Daoy (cell line): ENCODE measurements at places on chromosomes 1 and 21. TPM values are rescaled to one million over a fixed set of nuclear protein-coding genes. Genes with fewer than 3 reads are reported as not detected.

Gene FMO1
- total RNA-seq: not detected in 2 replicates

- DNase-seq: no peak
Measured at GRCh38 chr21:17438635-17439034, 74.2 kb upstream of the CXADR start.

- DNase-seq: no peak
Measured at GRCh38 chr1:18249631-18250030, 142.0 kb downstream of the IGSF21 start.

Gene ATAD3C
- 0.06 and 0.29 TPM in 2 replicates for total RNA-seq

Gene GJB5
- not detected in 2 replicates for total RNA-seq
